Dermis blood vessel endothelial cell (primary cell): ENCODE measurements at places on chromosomes 4 and X. TPM values are rescaled to one million over a fixed set of nuclear protein-coding genes. Genes with fewer than 3 reads are reported as not detected.

GRCh38 chr4:157521906-157522305 lies 301.4 kb downstream of the GRIA2 start:
- no peak for DNase-seq

- DNase-seq: no peak
These were observed 95.6 kb downstream of the TMA16 start for GRCh38 chr4:163590103-163590502.

The CXCL8 gene
- 21.0 and 47.1 TPM in 2 replicates for total RNA-seq

The NRK gene
- 0.34 and 0.42 TPM in 2 replicates for total RNA-seq

The WWC2 gene
- 31.3 and 43.8 TPM in 2 replicates for total RNA-seq

The SPANXA2 gene
- total RNA-seq: not detected in 2 replicates

- no peak for DNase-seq
These were observed 28.6 kb downstream of the ASB9 start for GRCh38 chrX:15241301-15241700.
